Psoas muscle (tissue), 8 donors: ENCODE measurements at places on chromosomes 3 and 15.
A peak's percentile ranks its signal among the peaks of the same experiment; 100 is the strongest.

DNA sequence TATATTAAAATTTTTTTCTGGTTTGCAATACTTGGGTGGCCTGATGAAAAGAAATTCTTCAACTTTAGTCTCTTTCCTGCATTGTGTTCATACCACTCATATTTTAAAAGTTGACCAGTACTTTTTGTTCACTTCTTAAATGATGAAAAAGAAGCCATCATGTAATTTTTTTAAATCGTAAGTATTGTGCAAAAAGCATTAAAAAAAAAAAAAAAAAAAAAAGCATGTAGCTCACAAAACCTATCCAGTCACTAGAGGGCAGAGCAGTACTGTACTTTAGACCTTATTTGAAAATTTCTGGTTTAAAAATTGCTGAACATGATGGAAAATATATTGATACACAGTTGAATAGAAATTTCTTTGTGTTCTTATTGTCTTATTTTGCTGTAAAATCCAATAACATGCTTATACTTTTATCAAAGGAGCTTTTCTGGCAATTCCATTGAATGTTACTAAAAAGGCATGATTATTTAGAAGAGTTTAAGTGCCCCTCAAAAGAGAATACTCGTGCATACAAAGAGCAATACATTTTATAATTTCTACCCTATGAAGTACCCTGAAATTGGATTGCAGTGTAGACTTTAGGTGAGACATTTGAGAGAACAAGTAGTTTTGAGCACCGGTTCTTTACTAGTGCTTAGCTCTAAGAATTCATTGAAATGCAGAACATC lies 137.7 kb downstream of the BBX start:
- no peak for DNase-seq

DNA sequence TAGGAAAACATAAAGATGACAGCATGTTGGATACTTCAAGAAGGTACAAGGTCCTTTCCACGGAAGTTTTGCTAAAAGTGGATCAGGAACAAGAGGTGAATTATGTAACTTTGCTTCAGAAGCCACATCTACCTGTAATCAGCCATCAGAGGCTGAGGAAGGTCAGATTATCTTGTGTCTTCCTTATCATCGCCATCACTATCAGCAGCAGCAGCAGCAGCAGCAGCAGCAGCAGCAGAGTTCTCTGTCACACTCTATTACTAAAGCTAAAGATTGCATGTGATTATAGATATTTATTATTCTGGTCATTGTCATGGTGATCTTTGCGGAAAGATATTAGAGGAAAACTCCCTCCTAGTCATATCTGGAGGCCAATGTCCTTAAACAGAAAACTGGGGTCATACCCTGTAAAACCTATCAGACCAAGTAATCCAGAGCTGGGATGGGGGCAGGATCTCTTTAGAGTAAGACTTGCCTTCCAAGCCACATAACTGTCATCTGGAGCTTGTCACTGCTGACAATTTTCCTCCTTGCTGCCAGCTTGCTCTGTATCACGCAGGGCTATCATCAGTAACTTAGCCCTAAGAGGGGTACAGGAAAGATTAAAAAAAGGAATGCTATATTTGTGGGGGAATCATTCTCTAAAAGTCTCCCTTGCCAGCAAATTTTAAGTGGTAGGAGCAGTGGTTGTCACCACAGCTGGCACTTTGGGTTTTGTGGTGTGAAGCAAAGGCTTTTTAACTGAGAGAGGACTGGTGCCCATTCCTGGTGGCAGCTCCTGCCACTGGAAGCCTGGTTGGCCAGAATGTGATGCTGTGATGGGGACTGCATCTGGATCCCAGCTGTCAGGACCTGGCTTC lies 130.9 kb upstream of the RASGRP1 start:
- no peak for DNase-seq

DNA sequence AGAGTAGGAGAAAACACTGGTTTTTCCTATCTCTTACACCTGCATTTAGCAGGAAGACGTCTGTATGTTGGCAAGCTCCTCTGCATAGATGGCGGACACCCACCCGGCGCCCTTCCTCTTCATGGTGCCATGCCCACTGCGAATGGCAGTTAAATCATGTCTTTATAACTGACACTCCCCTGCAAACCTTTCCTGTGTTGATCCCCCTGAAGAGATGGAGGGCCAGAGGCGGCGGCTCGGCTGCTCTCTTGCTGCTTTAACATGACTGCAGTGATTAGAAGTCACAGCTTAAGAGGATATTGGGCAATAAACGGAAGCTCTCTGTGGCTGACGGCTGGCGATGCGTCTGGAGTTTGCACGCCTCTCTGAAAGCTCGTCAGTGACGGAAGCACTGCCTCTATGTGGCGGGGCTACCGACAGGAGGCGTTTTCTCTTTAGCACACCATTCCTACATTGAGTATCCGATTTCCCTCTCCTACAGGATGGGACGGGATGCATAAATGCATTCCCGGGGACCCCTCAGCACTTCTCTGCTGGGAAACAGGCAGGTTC lies 25.5 kb upstream of the SNRPA1 start:
- DNase-seq: peak; percentile 69

GRCh38 chr15:100090411-100090810 lies 251.4 kb downstream of the ADAMTS17 start:
- DNase-seq: no peak

GRCh38 chr3:145272684-145273083 lies 888.3 kb downstream of the PLOD2 start:
- DNase-seq: no peak

DNA sequence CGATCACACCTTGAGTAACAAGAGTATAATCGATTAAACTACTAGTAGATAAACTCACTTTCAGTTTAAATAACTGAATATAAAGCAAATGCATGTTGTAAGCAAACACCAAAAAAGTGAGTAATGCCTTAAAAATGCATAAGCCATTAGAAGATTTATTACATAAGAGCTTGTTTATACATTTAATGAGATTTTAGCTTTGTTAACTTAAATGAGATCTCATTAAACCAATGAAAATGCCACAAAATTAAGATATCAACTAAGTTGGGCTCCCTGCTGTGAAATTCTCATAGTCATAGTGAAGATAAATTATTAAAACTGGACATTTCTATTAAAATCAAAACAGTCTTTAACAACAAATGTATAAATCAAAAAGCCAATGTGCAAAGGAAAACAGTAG lies 701.2 kb downstream of the NLGN1 start:
- no peak for DNase-seq

- DNase-seq: no peak
These were observed 11.7 kb downstream of the BAHD1 start for GRCh38 chr15:40452296-40453090.

DNA sequence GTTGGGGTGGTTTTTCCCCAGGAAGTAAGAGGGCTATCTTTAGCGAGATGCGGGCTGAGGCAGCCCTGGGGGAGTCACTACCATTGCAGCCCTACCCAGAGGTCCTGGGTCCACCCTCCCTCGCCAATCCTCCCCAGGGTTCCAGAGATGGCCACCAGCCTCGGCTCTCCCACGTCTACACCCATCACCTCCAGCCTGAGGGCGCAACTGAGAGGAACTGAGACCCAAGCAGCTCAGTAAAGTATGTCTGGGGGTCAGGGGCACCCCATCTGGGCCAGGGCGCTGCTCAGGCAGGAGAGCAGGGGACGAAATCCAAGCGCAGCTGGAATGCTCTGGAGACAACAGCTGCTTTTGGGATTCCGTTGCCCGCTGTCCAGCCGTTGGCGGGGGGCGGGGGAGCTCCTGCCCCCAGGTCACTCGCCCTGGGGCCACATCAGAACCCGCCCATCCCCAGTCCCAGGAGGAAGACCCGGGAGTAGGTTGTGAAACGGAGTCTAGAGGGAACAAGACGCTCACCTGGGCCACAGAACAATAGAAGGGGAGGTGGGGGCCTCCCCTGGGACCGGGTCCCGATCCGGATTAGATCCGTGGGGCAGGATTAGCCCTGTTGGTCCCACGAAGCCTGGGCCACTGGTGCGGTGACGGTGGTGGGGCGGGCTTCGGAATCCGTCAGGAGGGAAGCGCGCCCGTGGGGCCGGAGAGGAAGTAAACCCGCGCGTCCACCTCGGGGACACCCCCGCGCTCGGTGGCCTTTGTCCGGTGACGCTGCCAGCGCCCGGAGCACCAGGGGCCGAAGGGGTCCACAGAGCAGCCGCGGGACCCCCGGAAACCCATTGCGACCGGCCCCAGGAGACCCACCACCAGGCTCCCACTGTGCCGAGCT lies 1.4 kb upstream of the NDUFAF3 start:
- peak; percentile 61 for DNase-seq

- no peak for DNase-seq
These were observed 364.1 kb upstream of the CBLB start for GRCh38 chr3:106232956-106233355.

- DNase-seq: no peak
These were observed 301.1 kb downstream of the DIPK2A start for GRCh38 chr3:144272680-144273079.

DNA sequence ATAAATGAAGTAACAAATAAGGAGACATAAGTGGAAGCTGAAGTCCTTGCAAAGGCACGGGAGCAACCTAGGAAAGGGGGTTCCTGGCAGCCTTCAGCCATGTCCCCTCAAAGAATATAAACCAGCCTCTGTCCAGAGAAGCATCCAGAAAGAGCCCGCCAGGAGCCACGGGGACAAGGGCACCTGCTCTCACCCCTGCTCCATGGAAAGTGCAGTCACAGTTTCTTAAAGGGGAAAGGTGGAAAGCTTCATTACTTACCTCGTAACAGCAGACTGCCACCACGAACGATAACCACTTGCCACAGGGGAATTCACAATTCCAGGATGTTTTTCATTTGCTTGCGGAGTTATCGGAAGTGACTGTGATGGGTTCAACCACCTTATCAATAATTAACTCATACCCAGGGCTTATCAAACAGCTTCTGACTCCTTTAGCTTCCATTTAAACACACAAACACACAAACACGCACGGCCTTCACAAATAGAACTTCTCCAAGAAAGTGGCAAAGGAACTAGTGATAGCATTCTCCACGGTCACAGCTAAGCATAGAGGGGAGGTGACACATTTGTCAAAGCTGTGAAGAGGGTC lies 134.2 kb upstream of the IGF1R start:
- DNase-seq: no peak

- no peak for DNase-seq
These were observed 630 bp upstream of the EFCAB12 start for GRCh38 chr3:129429080-129429451.

- DNase-seq: no peak
These were observed 56.0 kb downstream of the RPLP1 start for GRCh38 chr15:69508659-69509058.
